ENCODE measurements at places on chromosomes 7 and 10. TPM values are rescaled to one million over a fixed set of nuclear protein-coding genes. Genes with fewer than 3 reads are reported as not detected.

DNA sequence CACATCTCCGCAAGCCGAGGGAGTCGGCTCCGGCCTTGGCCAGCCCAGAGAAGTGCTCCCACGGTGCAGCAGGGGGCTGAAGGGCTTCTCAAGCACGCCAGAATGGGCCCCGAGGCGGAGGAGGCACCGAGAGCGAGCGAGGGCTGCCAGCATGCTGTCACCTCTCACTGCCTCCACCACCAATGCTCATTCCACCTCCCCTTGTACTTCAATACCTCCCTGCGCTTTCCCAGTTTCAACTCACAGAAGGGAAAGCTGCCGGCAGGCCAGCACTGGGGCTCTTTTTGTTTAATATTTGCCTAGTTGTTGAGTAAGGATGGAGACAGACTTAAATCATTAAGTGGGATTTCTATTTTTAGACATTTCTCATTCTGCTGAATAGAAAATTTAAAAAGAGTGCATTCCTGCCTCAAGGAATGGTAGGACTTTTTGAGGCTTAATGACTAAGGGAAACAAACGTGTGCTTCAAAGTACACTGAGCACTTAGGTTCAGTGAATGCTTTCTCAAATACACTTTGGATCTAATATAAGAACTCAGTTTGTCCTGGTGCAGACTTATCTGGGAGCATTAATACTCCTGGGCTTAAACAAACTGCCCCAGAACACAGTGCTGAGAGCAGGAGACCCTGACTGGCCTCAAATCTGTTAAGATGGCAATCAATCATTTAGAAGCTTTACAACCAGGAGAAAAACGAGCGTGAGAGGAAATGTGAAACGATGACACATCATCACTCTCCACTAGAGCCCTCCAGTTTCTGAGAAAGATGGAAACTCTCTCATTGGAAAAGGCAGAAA lies 131.2 kb downstream of the RALA start:
- no peak for DNase-seq

DNA sequence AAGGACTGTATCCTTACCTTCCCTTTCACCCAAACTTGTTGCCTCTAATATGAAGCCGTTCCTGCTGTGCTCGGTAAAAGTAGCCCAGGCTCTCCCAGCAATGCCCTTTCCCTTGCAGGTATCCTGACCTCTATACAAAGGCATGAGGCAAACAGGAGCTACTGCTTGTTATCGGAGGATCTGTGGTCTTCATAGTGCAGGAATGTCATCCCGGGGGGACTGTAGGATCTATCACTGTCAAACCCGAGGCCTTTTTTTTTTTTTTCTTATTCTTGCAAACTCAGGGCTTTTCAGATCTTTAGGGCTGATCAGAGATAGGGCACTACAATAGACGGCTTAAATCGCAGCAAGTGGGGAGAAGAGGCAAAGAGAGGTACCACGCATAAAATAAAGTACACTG lies 1206.6 kb downstream of the TYW1 start:
- DNase-seq, result no peak

The GSDME gene
- 1.9 TPM for total RNA-seq

GRCh38 chr10:76736392-76736791 lies 901.2 kb downstream of the KCNMA1 start:
- DNase-seq, result no peak

The MMP21 gene
- not detected for total RNA-seq

Measured in thymus (tissue), 14 donors.